ENCODE measurements at places on chromosomes 11 and 22.

- no peak for DNase-seq
Measured at GRCh38 chr22:25689631-25690030, 52.4 kb upstream of the MYO18B start.

GRCh38 chr11:25350899-25351803 is 854.3 kb downstream of the LUZP2 start:
- DNase-seq: no peak

- no peak for DNase-seq
Measured at GRCh38 chr11:78224506-78224905, 35.8 kb downstream of the USP35 start.

DNA sequence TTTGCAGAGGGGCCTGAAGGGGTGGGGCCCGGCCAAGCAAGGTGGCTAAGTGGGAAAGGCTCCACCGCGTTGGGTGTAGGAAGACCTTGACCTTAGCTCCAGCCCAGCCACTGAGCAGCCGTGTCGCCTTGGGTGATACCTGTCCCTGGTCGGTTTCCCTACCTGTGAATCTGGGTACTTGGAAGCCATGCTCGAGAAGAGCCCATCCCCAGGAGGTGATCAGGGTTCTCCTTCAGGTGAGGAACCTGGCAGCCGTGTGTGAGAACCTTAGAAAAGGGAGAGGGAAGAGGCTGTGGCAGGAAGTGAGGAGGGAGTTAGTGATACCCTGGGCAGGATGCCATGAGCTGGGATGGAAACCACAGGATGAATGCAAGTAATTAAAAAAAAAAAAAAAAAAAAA is 21.6 kb downstream of the PPARA start:
- DNase-seq: no peak

DNA sequence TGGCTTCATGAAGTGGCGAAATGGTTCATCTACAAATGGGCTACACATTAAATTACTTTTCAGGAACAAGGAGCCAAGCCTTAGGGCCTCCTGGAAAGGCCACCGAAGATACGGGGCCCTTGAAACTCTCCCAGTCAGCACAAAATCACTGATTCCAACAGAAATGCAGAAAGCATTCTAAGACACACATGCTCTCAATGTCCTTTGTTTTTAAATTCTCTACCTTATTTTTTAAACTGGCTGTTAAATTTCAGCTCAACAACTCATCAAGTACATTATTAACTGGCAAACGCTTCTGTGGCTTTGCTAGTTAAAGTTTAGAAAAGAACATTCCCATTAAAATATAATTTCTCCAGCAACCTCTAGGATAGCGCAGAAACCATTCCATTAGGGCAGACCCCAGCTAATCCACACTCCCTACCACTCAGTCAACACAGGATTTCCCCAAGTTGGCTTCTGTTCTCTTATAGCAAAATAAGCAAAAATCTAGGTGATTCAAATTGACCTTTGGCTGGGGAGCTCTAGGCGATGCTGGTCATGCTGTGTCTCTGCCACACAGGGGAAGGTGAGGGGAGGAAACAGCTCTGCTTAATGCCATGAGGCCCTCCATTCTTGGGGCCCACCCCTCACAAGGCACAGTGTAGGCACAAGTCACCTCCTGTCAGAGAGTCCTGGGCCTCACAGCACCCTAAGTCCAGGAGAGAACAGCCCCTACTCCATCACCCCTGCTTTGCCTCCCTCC is 47.1 kb downstream of the PLEKHA7 start:
- no peak for DNase-seq

- DNase-seq: no peak
Measured at GRCh38 chr22:20268279-20269012, at the start of gene RTN4R. Gene RTN4R, minus strand, starts transcription at chr22:20268318. Its CDS starts 226 bp downstream, at chr22:20268092.

DNA sequence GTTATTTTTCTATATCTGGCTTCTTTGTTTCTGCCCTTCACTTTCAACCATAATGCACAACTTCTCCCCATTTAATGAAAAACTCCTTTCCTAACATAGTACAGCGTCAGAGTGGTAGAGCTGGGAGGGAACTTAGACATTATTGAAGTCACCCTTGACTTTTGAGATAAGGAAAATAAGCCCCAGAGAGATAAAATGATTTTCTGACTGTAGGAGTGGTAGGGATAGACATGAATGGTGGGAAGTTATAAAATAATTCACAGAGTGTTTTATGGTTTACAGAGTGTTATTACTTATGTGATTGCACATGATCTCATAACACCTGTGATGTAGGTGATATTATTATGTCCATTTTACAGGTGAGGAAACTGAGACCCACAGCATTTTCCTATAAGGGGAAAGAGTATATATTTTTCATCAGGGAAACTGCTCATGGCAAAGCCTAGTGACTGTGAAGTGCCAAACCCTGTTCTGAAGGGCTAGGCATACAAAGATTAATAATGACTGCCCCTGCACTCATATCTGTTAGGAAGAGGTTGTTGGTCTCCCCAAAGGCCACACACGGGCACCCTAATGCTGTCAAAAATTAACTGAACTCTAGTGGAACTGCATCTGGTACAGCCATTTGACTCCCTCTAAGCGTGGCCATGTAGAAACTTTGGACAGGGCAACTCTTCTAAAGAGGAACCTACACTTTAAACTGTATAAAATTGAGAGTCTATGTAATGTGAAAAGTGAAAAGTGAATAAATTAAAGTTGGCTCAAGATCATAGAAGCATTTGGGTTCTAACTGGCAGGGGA is 61.1 kb upstream of the PICALM start:
- DNase-seq: no peak

GRCh38 chr11:123056835-123057491 is 5.0 kb downstream of the HSPA8 start:
- no peak for DNase-seq

GRCh38 chr11:11760838-11761237 is 80.9 kb upstream of the USP47 start:
- no peak for DNase-seq

DNA sequence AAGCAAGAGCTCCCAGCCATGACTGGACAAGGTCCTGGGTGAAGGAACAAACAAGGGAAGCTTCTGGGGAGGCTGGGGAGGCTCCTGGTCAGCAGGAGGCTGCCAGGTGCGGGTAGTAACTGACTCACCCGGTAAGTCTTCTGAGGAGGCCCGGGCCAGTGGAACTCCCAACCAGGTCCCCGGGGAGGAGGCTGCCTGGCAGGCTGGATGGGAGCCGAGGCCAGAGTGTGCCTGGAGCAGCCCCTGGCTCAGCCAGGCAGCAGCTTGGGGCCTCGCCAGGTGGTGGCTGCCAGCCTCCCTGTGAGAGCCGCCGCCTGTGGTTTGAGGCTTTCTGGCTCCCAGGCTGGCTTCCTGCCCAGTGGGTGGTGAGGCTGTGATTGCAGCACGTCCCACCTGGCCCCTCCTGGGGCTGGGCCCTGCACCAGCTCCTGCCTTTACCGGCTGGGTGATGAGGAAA is 46.2 kb downstream of the IGF2 start:
- DNase-seq: no peak

- no peak for DNase-seq
Measured at GRCh38 chr22:32649515-32650200, 151.8 kb upstream of the TIMP3 start.

DNA sequence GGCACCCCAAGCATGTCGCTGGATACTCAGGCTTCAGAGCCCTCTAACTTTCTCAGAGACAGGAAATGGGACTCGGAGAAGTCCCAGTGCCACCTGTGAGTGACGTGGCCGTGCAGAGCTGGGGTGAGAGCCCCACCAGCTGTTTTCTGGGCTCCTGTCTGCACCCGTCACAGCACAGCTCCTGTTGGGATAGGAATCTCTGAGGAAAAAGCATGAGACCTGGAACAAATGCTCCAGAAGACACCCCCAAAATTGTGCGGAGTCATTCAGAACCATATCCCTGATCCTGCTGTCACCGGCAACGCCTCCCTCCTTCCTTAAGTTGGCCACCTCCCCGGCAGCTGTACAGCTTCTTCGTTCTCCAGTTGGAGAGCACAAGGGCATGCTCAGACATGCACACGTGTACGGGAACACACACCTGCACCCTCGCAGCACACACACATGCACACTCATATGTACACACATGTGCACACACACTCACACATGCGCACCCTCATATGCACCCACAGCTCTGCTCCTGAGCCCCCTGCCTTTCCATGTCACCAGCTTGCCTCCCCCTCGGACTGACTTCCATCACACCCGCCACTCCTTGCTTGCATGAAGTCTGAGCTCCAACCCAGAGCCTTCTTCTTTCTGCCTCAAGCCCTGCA is 1430.0 kb downstream of the BRD1 start:
- DNase-seq: no peak

DNA sequence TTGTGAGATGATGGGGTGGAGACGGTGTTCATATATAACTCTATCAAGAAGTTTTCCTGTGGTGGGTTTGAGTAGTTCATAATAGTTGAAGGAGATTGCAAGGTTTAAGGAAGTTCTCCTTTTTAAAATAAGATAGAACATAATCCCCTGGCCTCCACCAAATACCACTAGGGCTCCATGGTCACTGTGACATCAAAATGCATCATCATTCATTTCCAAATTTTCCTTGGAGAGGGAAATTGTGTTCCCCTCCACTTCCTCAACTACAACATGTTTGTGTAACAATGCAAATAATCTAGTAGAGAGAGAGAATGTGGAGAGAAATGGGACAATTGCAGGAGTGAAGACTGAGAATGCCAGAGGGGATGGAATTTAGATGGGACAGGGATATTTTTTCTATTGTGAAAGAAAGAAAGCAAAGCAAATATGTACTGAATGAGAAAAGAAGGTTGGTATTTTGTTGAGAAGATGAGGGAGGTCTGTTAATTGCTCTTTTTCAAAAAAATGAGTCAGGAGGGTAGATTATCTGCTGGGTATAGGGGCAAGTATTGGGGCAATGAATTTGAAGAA is 33.4 kb upstream of the ZBED5 start:
- no peak for DNase-seq

DNA sequence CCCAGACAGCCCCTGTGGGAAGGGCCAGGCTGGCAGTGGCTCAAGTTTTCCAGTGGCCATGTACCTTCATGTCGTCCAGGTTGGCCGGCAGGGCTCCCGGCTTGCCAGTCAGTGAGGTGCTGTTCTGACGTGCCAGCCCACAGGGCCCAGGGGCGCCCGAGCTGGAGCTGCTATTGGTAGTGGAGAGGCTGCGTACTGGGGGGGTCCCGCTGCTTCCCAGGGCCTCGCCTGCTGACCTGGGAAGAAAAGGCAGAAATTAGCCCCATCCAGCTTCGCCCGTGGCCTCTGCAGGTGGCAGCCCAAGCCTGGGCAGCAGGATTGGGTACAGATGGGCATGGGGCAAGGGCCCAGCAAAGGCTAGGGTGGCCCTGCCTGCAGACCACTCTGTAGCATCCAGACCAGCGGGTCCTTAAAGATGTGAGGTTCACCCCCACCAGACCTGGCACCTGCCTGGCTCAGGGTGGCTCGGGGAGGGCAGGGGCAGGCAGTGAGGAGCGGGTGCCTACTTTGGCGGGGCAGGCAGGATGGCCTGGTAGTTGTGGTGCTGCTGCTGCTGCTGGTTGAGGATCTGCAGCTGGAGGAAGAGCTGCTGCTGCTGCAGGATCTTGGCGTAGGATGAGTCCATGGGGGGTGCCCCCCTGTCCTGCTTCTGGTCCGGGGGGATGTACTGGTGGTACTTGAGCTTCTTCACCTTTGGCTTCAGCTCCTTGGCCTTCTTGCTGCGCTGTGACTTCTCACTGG is 50.1 kb downstream of the SGSM3 start:
- DNase-seq: no peak

DNA sequence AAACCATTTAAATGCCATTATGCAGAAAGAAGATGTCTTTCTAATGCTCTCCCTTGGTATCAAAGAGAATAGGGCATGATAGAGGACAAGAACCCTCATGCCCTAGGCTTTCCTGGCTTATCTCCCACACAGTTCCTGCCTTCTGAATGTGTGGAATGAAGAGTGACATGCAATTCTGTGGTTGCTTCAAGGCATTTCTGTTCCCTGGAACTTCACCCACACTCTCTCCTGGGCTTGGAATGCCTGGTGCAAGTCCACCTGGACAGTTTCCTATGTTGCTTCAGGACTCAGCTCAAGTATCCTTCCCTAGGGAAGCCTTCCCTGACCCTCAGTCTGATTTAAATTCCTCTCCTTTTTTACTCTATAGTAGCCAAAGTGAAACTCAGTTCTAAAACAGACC is 53.8 kb upstream of the DRD2 start:
- DNase-seq: no peak

- DNase-seq: no peak
Measured at GRCh38 chr11:76659672-76660532, 10.6 kb downstream of the LRRC32 start.

- no peak for DNase-seq
Measured at GRCh38 chr11:133531971-133532651, at the start of gene OPCML. Gene OPCML, minus strand, starts transcription at chr11:133532501.

- no peak for DNase-seq
Measured at GRCh38 chr11:58142761-58143160, 17.4 kb upstream of the OR9I1 start.

DNA sequence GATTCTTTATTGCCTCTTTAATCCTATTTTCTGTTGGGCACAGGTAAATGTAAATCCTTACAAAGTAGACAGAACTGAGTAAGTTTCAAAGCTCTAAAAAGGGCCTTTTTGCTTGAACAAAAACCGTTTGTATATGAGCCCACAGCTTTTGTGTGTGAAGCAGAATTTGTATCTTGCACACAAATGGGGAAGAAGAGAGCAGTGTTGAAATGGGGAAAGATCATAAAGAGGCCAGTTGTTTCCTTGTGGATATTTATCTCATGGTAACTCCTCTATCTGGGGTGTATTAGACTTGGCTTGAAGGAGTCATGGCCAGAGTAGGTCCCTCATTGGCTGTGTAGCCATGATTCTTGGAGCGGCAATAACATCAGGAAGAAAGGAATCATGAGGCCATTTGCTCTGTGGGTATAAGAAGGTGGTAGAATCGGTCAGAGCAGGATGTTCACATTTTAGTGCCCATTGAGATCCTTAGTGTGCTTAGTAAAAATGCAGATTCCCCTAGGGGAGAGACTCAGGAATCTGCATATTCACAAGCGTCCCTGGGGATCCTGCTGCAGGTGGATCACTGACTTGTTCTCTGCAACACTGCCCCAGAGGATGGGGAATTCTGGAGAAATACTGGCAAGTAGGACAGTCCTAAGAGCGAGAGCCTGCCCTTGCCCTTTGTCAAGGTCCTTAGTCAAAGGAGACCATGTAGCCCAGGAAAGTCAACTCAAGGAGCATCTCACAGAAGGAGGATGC is 126.5 kb downstream of the LDLRAD3 start:
- DNase-seq: no peak

DNA sequence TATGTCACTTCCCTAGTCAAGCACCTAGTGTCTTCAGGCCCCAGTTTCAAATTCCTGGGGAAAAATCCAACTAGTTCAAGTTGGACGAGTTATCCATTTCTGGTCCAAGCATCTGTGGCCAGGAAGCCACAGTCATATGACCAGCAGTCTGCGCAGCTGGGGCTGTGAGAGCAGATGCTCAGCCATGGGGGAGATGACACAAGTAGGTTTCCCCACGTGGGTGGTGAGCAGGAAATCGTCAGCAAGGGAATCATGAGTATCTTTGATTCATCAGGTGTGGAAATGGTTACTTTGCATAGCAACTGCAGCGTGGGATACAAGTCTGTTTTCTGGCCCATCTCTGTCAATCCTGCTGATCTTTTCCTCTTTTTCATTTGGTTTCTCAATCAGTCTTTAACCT is 185.3 kb downstream of the C11orf91 start:
- no peak for DNase-seq
